T-helper 9 cell (primary cell): ENCODE measurements at places on chromosomes 7 and 10.

DNA sequence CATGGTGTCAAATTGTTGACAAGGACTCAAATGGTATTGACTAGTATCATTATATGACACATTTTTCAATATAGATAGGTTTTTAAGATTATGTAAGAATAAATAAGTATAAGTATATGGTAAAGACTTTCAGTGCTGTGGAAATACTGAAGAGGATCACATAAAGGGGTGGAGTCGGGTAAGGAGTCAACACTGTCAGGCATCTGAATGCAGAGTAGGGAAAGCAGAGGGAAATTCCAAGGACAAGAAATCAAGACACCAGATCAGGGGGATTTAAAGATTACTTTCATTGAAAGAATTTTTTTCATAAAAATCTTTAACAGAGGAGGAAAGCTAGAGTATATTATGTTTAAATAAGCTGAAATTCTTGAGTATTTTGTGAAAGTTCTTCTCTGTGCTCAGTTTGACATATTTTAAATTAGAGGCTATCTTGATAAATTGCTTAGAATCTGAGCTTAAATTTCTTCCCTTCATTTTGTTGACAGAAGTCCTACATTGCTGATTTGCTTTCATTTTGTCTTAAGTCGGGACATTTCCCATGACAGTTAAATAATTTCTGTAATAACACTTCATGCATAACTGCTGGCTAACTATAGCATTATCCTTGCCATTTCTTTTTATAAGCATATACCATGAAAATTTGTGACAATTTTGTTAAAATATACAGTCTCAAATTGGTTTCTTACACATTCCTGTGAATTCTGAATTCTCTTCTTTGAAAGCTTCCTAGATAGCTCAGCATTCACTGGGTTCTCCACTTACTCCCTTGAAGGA lies 244.3 kb downstream of the PRKG1 start:
- DNase-seq: no peak

DNA sequence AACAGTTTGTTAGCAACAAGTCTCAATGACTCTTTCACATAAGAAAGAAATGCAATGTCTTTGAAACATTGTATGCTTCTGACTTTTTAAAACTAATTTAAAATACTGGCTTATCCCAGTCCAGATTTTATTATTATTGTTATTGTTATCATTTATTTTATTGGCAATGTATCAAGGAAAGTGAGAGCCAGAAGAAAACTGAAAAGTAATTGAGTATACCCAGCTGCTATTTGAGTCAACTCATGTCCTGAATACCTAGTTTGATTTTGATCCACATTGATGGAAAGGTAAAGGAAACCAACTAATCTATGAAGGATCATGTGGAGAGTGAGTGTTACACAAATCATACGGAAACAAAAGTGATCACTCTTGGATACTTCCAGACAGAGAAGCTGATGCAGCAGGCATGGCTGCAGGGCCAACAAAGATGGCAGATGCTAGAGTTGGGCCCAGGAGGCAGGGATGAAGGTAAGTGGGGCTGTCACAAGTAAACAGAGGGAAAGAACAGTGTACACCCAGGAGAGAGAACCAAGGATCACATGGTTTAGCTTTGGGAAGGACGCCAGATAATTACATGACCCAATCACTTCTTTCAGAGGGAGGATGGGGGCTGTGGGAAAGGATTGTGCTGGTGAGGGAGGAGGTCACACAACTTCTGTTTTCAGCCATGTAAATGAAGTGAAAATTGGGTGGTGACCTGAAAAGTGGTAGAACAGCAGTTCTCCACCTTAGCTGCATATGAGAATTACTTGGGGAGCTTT lies 179.2 kb upstream of the NAMPT start:
- no peak for DNase-seq

DNA sequence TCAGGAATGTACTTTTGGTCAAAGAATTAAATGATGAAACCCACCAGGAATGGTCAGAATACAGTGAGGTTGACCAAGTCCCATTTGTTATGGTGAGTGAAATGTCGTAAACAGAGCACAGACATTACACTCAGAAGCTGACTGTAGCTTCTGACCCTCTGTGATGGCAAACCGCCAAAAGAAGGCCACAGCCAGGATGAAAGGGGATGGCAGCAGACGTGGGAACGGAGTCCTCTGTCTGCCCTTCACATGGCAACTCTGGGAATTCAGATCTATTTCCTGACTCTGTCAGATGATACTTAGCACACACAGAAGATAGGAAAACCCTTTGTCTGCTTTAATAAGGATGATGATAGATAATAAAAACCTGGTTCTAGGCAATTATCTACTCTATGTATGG lies 757.1 kb downstream of the SORCS3 start:
- DNase-seq: no peak

- peak; percentile 40 for DNase-seq
These were observed 3.3 kb downstream of the AHR start for GRCh38 chr7:17301471-17302456.

DNA sequence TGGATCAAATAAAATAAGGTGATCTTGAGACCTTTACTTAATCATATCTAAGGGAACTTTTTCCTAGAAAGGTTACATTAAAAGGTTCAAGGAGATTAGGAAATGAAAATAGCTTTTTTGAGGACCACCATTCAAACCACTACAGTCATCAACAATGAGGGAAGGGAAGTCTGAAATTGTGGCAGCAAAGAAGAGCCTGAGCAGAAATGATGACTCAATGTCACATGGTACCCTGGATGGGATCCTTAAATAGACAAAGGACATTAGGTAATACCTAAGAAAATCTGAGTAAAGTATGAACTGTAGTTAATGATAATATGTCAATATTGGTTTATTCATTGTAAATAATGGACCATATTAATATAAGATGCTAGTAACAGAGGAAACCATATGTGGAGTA lies 236.0 kb downstream of the SEMA3D start:
- no peak for DNase-seq

DNA sequence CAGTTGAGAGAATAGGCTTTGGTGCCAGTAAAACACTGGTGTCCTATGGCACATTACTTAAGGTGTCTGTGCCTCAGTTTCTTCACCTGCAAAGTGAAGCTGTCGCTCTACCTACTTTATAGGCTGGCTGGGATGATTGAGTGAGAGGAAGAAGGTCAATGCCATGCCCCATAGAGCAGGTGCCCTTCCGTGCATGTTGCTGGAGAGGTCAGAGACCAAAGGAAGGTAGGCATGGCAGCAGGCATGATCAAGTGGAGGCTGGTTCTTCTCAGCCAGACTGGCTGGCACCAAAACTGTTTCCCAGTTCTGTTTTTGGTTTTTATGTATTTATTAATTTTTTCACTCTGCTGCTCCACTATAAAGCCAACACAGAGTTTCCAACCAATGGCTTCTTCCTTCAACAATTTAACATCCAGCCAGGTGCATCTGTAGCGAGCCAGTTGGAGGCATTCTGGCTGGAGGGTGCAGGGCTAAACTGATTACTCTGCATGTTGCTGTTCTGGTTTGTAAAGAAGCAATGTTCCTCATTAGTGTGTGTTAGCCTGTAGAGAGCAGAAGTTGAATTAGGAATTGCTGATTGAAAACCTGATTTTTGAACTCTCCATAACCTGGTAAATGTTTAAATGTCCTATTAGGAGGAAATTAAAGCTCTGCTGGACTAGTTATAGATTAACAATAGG lies 144.3 kb upstream of the TNS3 start:
- no peak for DNase-seq

DNA sequence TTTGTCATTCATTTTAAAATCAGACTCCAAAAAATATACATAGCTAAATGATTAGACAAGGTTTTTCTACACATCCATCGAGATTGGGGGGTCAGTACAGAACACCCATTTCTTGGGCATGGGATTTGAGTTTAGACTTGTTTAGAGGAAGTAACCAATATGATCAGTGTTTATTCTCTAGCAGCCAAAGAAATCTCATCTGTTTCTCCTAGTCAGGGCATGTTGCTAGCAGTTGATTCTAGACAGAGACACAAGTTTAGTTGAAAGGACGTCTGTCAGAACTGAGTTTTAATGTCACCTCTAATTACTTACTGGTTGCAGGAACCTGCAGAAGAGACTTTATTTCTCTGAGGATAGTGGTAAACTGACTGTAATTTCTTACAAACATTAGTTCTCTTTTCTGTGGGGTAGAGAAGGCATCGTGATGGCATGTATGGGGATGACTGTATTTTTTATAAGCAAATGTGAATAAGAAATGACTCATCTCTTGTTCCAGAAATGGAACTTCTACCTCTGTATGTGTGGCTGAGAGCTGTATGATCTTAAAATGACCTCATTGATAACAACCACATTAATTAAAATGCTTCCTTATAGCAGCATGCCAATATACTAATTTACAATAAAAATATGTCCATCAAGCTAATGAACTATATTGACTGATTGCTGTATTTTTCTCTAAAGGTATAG lies 30.6 kb upstream of the RHOBTB1 start:
- DNase-seq: no peak

DNA sequence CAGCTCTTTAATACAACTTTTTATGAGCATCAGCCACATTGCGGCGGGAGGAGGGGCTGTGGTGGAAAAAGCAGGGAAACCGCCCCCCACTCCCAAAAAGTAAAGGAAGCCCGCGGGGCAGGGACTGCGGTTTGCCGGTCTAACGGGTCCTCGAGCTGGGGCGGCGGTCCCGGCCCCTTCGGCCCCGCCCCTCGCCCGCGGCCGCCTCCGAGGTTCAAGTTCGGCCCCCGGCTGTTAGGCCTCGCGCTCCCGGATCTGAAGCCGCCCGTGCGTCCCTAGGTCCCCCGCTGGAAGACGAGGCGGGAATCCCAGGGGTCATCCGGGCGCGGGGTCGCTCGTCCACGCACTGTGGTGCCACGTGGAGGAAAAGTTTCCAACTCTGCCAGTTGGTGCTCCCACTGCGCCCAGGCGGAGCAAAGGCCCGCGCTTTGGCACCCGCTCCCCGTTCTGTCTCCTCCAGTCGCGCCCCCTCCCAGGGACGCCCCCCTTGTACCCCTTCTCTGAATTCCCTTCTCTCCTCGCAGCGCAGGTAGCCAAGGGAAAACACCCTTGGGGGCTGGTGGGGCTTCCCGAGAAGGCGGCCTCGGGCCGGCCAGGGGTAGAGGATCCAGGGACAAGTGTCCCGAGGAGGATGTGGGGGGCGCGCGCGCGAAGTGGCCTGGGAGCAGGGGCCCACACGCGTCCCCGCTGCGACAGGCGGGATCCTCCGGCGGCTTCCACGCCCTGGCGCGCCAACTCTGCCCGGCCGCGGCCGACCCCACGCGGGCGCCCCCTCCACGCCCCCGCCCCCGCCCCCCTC lies 798 bp upstream of the AUTS2 start:
- DNase-seq: peak; percentile 1

GRCh38 chr10:31792745-31793144 lies 135.9 kb downstream of the ARHGAP12 start:
- DNase-seq: no peak

GRCh38 chr10:28569506-28570159 lies 36.7 kb downstream of the WAC start:
- no peak for DNase-seq

- DNase-seq: no peak
These were observed 149.8 kb downstream of the PTPN20 start for GRCh38 chr10:47060993-47061500.

DNA sequence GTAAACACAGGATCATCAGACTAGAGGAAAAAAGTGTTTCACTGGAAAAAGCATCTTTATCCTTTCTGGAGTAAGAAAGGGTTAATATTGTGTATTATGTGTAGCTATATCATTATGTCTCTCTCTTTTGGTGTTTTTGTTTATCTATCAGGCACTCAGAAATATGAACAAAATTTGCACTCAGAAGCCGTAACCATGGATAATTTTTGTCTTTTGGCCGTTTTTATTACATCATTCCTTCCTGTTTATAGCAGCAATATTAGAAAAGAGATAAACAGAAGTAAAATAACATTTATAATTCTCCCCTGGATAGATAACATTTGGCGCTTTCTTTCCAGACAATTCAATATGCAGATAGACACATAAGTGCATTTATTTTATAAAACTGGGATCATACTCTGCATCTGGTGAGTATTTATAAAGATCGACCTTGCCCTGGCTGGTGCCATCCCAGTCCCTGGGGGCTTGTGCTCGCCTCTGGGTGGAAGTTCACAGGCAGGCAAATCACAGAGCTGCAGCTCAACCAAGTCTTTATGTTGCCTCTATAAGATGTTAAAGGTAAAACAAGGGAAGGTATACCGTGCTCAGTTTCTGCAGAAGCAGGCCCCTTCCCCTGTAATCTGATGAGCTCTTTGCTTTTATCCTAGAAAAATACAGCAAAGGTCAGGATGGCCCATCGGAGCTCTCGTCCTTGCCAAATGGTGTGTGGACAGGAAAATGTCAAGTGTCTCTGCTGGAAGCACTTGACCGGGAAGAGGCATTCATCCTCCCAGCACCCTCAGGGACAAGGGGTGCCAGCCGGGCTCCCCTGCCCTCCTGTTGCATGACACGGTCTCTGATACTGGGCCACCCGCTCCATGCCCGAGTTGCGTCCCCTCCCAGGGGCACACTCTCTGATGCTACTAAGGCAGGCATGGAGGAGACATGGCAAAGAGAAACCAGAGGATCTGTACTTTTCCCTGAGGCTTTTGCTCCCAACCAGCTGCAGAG lies 43.9 kb downstream of the PYROXD2 start:
- DNase-seq: no peak

GRCh38 chr10:48274636-48275035 lies at the start of gene FRMPD2:
FRMPD2 (minus strand) TSS chr10:48274696; CDS start chr10:48274567, 129 bp downstream.
- no peak for DNase-seq

- DNase-seq: no peak
These were observed 58.8 kb upstream of the MAGI2 start for GRCh38 chr7:79512261-79512660.

GRCh38 chr10:129174232-129175014 lies 292.6 kb upstream of the MGMT start:
- no peak for DNase-seq
